ENCODE measurements at places on chromosomes 7 and 10.

GRCh38 chr10:101879456-101880231, 36.0 kb upstream of the KCNIP2 start:
- no peak for DNase-seq

- DNase-seq, result no peak
These were observed 26.8 kb downstream of the TACR2 start for GRCh38 chr10:69389827-69390490.

GRCh38 chr10:28737096-28737495, 59.8 kb downstream of the BAMBI start:
- DNase-seq, result no peak

DNA sequence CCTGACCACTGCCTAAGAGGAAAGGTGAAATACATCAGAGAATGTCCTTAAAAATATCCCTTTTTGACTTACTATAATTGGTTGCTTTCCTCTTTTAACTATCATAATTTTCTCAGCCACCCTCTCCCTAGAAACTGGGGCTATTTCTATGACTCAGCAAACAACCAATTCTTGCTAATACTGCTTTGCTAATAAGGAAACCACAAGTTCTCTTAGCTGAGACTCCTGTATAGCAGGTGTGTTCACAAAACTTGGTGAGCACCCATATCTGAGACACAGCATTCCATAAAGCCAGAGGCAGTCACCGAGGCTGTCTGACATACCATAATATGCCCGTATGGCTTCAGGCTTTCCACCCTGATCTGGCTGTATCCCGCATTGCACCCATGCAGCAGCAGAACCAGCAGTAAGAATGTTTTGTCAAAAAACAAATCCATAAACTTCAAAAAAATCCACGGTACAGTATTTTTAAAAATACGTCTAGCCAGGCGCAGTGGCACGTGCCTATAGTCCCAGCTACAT, 191.7 kb upstream of the C7orf33 start:
- no peak for DNase-seq

DNA sequence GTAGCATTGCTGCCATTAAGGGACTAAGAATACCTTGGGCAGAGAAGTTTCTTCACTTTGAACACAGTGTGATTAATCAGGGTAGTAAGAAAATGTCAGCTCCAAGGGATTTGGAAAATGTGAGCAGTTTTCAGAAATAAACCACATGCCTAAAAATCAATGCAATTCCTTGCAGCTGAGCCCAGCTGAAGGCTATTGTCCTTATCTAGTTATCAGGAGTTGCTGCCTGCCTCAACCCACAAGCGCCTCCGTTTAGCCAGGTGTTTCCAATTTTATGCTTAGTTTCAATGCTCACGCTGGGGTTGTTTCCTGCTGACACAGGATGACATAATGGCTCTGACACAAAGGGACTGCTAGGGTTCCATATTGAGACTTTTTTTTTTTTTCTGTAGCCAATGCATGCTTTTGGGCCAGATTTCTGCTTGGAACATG, 132.3 kb upstream of the ANK3 start:
- DNase-seq, result no peak

- DNase-seq, result no peak
These were observed 43.5 kb downstream of the FAM241B start for GRCh38 chr10:69673521-69673920.

GRCh38 chr10:49231086-49231820, 43.1 kb upstream of the TMEM273 start:
- DNase-seq, result no peak

DNA sequence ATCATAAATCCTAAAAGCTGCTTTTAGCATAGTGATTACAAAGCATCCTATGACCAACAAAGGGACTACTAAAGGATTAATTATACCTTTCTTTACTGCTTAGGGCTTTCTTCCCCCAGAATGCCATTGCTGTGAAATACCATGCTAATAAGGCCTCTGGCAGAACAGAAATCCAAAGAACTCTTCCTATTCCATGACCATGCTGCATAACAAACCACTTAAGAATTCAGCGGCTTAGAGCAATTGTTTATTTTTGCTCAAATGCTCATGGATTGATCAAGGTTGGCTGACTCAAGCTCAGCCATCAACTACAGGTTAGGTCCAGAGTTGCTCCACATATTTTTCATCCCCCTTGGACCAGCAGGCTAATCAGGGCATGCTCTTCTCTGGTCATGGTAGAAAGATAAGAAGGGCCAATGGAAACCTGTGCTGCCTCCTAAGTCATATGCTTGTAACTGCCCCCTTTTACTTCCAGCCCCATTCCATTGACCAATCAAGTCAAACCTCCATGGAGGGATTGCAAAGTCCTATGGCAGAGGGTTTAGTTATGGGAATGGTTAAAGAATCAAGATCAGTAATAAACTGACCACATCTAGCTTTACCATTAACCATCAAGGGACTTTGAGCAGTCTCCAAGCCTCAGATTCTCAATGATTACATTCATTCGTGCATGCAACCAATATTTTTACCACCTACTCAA, 244.4 kb upstream of the FZD1 start:
- no peak for DNase-seq

GRCh38 chr7:50418526-50419290, 31.4 kb downstream of the FIGNL1 start:
- DNase-seq, result no peak

DNA sequence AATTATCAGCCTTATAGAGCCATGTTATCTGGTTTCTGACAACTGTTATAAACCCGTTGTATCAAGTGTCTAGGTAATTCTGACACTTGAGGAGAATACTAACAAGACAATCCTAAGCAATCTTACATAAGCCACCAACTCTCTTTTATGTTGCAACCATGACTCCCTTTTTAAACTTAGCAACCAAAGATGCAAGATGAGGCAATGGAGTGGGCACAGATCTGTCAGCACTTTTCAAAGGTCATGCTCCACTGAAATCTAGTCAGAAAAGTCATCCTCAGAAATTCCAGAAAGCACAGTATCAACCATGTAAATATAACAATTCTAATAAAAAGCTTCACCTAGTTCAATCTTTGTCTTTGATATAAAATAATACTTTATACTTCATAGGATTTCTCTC, 77.0 kb upstream of the SEMA3A start:
- DNase-seq, result no peak

GRCh38 chr7:84083846-84084245, 110.7 kb downstream of the SEMA3A start:
- no peak for DNase-seq

DNA sequence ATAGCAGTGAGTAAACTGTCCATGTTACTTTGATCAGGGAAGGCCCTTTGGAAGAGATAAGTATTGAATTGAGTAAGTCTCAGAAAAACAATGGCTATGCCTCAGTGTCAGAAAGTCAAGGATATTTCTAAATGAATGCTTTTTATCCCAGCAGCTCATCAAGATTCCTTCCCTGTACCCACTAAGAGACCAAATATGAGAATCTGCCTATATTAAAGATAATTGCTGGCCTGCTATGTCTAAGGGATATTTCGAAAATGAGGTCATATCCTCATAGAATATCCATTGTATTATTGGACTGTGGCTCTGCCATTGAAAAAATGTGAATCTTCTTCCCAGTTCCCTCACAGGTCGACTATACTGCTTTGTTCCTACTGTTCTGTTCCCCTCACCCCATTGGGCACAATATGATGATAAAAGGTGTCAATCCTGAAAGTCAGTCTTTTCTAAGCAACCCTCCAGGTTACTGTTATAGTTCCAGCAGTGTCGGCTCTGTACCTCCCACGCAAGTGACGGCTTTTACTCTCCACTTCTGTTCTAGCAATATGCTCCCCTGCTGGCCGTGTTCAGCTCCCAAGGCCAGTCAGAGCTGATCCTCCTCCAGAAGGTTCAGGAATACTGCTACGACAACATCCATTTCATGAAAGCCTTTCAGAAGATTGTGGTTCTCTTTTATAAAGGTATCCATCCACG, 51.7 kb downstream of the BZW2 start:
- DNase-seq, result no peak

DNA sequence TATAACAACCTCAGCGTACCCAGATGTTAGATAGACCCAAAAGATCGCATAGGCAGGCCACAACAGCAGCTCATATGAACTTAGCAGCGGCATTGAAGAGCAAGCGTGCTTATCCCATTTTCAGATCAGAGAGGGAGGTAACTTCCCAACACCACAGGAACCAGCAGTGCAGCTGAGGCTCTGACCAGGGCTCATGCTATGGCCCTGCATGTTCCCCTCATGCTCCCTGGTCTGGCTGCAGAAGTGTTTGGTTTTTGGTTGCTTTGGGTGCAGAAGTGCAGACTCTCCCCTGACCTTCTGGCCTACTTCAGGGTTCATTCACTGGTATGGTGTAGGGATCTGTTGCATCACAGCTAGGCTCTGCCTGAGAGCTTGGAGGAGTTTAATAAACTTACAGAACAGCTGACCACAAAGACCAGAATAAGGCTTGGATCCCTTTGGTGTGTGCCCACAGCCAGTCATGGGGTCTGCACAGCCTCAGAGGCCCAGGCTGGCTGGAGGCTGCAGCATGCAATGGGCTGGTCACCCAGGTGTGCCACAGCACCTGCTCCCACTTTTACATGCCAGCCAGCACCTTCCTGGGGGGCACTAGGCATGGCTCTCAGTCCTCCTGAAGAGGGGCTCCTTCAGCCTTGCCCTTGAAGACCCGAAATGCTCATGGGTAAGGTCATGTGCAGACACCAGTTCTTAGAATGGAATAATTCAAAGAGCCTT, 9.1 kb upstream of the CXCL12 start:
- DNase-seq, result no peak

GRCh38 chr10:89699581-89700064, 1.8 kb upstream of the KIF20B start:
- DNase-seq, result no peak

DNA sequence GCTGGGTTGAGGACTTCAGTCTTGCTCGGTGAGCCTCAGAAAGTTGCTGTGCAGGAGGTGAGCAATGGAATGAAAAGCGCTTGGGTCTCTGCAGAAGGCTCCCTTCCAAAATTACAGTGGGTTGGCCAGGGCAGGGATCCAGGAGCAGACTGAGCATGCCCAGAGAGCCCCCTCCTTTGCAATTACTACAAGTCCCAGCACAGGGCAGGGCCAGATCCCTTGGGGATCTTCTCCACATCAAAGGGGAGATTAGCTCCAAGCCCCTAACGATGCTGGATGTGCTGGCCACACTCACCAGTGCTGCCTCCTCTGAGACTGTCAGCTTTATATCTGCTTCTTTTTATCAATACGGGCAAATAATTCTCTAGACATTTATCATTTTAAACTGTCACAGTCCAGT, 337.5 kb downstream of the RPS24 start:
- no peak for DNase-seq

- no peak for DNase-seq
These were observed 464.1 kb downstream of the SUGCT start for GRCh38 chr7:40598915-40599314.

- no peak for DNase-seq
These were observed 39.8 kb downstream of the RCC1L start for GRCh38 chr7:75033826-75034225.

- no peak for DNase-seq
These were observed 76.6 kb upstream of the DGKI start for GRCh38 chr7:137923380-137923779.

- no peak for DNase-seq
These were observed 40.9 kb downstream of the HDAC9 start for GRCh38 chr7:18536486-18536885.

DNA sequence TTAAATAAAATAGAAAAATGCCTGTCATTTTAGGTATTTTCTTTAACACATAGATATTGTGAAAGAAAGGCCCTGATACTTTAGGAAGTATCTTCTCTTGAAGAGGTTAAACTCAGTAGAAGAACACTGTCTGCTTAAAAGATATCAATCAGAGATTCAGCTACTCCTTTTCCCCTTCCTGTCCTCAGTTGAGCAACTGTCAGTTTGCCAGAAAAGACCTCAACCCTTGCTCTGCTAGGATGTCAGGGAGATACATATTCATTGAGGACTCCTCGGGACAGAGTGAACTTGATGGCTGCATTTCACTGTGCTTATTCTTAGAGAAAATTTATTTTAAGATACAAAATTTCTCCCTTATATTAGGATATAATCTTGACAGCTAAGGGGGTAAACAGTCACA, 173.6 kb upstream of the CACNA2D1 start:
- no peak for DNase-seq

DNA sequence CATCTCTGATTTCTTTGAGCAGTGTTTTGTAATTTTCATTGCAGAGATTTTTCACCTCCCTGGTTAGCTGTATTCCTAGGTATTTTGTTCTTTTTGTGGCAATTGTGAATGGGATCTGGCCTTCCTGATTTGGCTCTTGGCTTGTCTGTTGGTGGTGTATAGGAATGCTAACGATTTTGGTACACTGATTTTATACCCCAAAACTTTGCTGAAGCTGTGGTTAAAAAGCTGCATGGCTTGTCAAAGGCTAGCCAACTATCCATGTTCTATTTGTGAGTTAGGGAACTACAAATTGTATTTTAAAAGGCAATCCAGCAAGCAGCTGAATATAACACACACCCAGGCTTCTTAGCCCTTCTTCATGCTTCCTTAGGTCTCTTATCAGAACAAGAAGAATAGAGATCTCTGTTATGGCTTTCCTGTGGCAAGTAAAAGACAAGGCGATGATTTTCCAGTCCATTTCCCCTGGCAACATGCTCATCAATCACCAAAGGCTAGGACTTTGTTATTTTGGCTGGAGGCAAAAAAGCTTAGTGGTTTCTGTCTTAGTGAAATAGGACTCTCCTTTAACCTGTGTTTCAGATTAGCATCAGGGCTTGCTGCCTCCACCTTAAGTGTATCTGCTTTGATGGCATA, 77.5 kb downstream of the CDK6 start:
- DNase-seq, result no peak

DNA sequence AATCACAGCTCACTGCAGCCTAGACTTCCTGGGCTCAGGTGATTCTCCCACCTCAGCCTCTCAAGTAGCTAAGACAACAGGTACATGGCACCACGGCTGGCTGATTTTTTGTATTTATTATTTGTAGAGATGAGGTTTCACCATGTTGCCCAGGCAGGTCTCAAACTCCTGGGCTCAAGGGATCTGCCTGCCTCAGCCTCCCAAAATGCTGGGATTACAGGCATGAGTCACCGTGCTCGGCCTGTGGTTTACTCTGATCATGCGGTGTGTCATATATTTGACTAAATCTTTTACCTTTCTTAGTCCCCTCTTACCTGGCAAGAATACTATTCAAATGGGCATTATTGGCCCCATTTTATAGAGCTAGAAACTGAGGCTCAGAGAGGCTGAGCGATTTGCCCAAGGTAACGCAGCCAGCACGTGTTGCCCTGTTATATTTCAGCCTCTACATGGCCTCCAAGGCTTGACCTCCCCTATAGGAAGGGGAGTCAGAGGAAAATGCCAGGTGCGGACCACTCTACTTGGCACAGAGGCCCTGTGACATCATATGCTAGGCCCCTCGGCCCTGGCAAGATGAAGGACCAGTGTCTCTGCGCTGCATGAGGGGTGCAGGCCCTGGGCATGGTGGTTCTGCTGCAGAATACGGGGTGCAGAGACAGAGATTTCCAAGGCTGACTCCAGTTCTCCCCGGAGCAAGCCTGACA, 8.2 kb downstream of the ZCCHC24 start:
- no peak for DNase-seq

- no peak for DNase-seq
These were observed 175.2 kb downstream of the BMPER start for GRCh38 chr7:34080513-34080912.

GRCh38 chr10:110788620-110789385, 82.9 kb upstream of the PDCD4 start:
- DNase-seq, result no peak
